Melanocyte of skin (primary cell): ENCODE measurements at places on chromosomes 1 and 21. TPM values are rescaled to one million over a fixed set of nuclear protein-coding genes. Genes with fewer than 3 reads are reported as not detected.

Gene SERTAD4
- total RNA-seq: 0.34 and 0.73 TPM in 2 replicates

Gene RHBDL2
- total RNA-seq: not detected in 2 replicates

Gene OR2L2
- total RNA-seq: under 0.01 TPM in 1 of 2 replicates, not detected in the other

Gene HENMT1
- total RNA-seq: 3.4 and 3.6 TPM in 2 replicates

Gene TP73
- total RNA-seq: under 0.01 TPM in 1 of 2 replicates, not detected in the other

Gene FMO3
- total RNA-seq: not detected in 2 replicates

Gene UBXN10
- total RNA-seq: 0.33 and 0.46 TPM in 2 replicates

Gene KRTAP22-2
- not detected in 2 replicates for total RNA-seq

Gene RNF207
- 10.7 and 24.4 TPM in 2 replicates for total RNA-seq

Gene LCE1A
- not detected in 2 replicates for total RNA-seq

Gene C1QA
- not detected in 2 replicates for total RNA-seq

Gene MYBPH
- total RNA-seq: not detected in 2 replicates

Gene ATP1A2
- total RNA-seq: not detected in 2 replicates

Gene NUP210L
- total RNA-seq: under 0.01 and 0.36 TPM in 2 replicates

Gene LRRIQ3
- 1.4 and 3.0 TPM in 2 replicates for total RNA-seq

Gene BRDT
- not detected in 2 replicates for total RNA-seq

Gene KDF1
- total RNA-seq: not detected in 2 replicates

Gene LRRC71
- total RNA-seq: not detected in 2 replicates

Gene ILDR2
- not detected in 2 replicates for total RNA-seq

Gene ELAPOR1
- total RNA-seq: under 0.01 TPM in 2 replicates

Gene OR2T35
- not detected in 2 replicates for total RNA-seq

Gene FCRL2
- total RNA-seq: not detected in 2 replicates

Gene FLG
- total RNA-seq: not detected in 2 replicates

Gene PGLYRP4
- not detected in 2 replicates for total RNA-seq

Gene ZNF593OS
- total RNA-seq: not detected in 2 replicates

Gene ITLN2
- not detected in 2 replicates for total RNA-seq

Gene KLHDC9
- total RNA-seq: 1.5 and 1.7 TPM in 2 replicates

Gene USP25
- total RNA-seq: 29.5 and 30.3 TPM in 2 replicates

Gene CELF3
- not detected in 2 replicates for total RNA-seq

Gene KRTAP19-3
- total RNA-seq: not detected in 2 replicates

Gene PODN
- under 0.01 and 0.34 TPM in 2 replicates for total RNA-seq

Gene KIF14
- 6.2 and 8.3 TPM in 2 replicates for total RNA-seq

Gene ALDH4A1
- total RNA-seq: 17.1 and 21.3 TPM in 2 replicates

Gene MTOR
- 47.0 and 59.2 TPM in 2 replicates for total RNA-seq

Gene TRIM46
- total RNA-seq: 2.5 and 3.4 TPM in 2 replicates

Gene TNFRSF4
- not detected in 2 replicates for total RNA-seq

Gene ANGPTL3
- not detected in 2 replicates for total RNA-seq

Gene TCHH
- not detected in 2 replicates for total RNA-seq

Gene TSTD1
- 6.9 and 7.3 TPM in 2 replicates for total RNA-seq

Gene BCL2L15
- total RNA-seq: under 0.01 and 0.33 TPM in 2 replicates

Gene IGSF21
- not detected in 2 replicates for total RNA-seq

Gene HES4
- 28.7 and 57.1 TPM in 2 replicates for total RNA-seq

Gene DCDC2B
- not detected in 2 replicates for total RNA-seq

Gene SAMD13
- 2.8 and 5.1 TPM in 2 replicates for total RNA-seq

Gene FNDC5
- not detected in 2 replicates for total RNA-seq

Gene MSH4
- under 0.01 and 0.46 TPM in 2 replicates for total RNA-seq

Gene TMEM269
- 0.15 TPM in 1 of 2 replicates, not detected in the other for total RNA-seq
